Non-pigmented ciliary epithelial cell (primary cell): ENCODE measurements at places on chromosomes 2 and 18.

DNA sequence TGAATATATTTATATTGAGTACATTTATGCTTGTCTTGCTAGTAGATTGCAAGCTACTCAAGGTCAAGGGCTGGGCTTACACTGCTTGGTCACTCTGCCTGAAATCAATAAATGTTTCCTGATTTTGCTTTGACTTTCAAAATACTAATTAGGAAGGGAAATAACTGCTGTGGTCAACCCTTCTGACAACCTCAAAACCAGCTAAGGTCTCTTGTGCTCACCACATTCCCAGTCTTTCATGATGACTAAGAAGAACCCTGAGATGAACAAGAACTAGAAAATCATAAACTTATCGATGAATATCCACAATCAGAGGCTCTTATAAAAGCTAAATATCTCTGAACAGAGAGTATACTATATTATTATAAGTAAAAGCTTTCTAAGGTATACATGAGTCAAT lies 33.3 kb downstream of the ABCB11 start:
- DNase-seq = no peak

DNA sequence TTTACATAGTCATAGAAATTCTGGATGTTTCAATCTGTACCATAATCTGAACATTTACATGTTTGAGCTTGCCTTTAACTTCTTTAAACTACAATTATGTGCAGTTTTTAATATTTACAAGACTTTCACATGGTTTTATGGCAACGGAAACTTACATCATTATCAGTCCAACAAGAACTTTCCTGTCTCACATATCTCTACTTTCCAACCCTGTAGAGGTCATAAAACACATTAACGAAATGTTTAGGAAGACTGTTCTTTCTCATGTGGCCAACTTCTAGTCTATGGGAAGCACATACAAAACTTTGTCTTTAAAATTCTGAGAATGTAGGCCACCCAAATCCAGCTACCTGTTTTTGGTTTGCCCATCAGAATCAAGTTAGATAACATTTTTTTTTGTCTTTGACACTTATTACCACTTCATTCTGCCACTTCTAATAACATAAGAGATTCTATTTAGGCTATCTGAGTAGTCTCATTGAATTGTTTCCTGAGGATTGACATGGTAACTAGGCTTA lies 693.2 kb downstream of the KCNJ3 start:
- no peak for DNase-seq

DNA sequence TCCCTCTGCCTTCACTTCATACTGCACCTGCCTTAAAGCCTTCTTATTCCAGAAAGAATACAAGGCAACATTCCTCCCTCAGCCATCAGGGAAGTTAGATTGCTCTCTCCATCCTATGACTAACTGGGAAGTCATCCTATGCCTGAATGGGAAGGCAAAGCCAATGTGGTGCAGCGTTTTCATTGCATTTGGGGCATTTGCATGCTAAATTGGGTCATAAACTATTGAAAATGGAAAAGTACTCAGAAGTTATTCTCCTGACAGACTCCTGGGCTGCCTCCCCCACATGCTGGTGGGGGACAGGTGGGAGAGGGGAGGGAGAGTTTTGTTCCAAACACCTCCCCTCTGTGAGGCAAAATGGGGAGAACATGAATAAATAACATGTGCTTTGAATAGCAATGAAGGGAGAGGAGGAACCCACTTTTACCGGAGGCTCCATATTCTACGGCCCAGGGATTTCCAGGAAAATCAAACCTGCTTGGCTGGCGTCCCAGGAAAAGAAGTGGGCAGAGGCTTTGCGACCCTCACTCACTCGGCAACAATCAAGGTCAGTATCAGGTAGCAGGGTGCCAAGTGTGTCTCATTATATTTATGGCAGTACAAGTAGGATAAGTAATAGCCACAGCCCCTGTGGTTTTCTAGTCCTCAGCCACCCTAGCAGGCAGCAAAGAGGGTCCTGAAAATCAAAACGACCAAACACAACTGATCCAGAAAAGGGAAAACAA lies 84.1 kb downstream of the BOD1L2 start:
- no peak for DNase-seq

DNA sequence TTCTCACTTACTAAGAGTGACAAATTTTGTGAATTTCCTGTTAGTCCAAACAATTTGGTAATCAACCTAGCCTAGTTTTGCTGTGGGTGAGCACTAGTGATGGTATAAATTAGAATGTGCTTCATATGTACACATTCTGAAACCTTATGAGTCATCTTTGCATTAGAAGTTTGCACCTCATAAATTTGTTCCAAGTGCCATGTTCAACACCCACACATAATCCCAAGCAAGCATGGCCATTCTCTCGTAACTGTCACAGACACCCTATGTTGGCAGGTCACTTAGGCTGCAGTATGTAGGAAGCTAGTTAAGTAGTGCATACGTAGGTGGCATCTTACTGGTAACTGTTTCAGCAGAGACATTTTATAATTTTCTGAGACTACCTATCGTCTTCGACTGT lies 46.9 kb downstream of the NAB1 start:
- DNase-seq = no peak

- no peak for DNase-seq
Measured at GRCh38 chr2:152367547-152368390, 32.8 kb downstream of the FMNL2 start.

- no peak for DNase-seq
Measured at GRCh38 chr18:3319399-3319798, 57.5 kb downstream of the MYL12B start.

DNA sequence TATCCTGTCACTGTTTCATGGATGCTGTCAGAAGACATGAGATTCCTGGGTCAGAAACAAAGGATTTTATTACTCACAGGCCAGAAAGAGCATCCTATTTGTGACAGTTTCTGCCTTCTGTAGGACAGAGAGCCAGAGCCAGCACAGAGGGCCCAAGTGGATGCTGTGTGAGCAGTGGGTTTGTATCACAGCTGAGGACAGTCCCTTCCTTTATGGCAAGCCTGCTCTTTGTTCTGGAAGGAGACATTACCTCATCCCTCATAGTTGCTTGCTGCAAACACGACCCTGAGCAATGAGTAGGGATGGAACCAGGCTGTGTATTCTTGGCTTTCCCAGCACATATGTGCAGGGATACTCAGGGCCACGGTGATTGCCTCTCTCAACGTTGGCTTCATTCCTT lies 41.6 kb downstream of the ARHGEF4 start:
- DNase-seq = no peak

DNA sequence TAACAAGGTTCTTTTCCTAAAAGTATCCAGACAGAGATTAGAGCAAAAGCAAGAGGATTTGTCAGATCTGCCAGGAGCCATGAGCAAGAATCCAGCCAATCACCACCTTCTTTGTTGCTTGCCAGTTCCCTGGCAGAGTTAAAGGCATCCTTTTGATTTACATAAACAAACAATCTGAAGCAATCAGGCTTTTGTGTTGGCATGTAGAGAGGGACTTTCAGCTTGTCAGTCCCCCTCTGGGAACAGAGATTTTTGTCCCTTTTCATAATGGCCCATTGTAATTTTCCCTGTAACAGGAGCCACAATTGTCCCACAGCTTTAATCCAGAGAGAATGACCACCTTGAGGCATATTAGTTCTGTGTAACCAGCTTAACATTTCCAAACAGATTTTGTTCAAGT lies at the start of gene ERMN:
Gene ERMN (minus strand): TSS at position 39 of the 400 bp plus-strand sequence. CDS start 182 bp downstream, outside the sequence.
- DNase-seq = no peak

DNA sequence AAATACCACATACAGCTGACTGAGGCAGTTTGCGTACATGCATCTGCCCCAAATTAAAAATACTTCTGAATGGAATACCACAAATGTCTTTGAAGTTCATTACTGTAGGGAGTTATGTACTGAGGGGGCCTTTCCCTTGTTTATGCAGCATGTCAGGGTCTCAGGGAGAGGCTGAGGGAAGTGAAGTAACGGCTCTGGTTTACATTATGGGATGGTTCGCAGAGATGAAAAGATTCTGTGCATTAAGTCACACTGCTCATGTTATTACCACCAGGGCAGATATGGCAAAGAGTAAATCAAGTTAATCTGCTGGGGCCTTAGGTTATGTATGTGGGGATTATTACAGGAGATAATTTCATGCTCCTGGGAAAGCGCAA lies 385.9 kb upstream of the RND3 start:
- DNase-seq = no peak

GRCh38 chr2:206255003-206255402 lies 19.5 kb upstream of the ZDBF2 start:
- DNase-seq = no peak

DNA sequence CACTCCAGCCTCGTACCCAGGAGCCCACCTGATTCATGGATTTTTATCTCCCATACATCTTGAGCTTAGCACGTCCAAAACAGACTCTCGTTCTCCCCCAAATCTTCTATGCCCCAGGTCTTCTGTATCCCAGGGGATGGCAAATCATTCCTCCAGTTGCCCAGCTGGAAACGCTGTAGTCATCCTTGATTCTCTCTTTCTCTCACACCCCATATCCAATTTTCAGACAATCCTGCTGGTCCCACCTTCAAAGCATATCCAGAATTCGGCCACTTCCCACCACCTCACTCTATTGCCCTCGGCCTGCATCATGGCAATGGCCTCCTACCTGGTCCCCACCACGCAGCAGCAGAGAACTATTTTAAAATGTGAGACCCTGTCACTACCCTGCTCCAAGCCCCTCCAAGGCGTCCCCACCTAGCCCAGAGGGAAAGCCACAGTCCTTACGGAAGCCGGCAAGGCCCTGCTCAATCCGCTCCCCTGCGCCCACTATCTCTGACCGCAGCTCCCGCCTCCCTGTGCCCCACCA lies 1.4 kb upstream of the GRHL1 start:
- DNase-seq = no peak
